CD4-positive, alpha-beta T cell (primary cell): ENCODE measurements at places on chromosomes 5 and 9.
A peak's percentile ranks its signal among the peaks of the same experiment; 100 is the strongest.

DNA sequence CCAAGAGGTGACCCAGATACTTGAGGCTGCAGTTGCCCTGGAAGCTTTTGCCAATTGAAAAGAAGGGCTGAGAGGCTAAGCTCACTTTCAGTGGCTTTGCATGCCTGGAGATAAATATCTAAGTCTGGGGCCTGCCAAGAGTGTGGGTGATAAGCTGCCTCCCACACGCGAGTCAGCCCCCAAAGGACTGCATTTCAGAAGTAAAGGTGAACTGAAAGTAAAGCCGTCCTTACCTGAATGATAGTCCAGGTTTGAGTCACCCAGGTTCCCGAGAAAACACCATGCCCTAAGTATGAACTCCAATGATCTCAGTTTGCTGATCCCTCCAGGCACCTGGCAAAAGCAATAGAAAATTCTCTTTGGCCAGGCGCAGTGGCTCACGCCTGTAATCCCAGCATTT is 22.5 kb upstream of the N4BP3 start:
- no peak for DNase-seq

DNA sequence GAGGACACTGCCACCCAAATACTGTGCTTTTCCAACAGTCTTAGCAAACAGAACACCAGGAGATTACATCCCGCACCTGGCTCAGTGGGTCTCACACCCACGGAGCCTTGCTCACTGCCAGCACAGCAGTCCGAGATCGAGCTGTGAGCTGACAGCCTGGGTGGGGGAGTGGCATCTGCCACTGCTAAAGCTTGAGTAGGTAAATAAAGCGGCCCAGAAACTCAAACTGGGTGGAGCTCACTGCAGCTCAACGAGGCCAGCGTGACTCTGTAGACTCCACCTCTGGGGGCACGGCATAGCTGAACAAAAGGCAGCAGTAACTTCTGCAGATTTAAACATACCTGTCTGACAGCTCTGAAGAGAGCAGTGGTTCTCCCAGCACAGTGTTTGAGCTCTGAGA is 28.8 kb downstream of the EPB41L4A start:
- no peak for DNase-seq

DNA sequence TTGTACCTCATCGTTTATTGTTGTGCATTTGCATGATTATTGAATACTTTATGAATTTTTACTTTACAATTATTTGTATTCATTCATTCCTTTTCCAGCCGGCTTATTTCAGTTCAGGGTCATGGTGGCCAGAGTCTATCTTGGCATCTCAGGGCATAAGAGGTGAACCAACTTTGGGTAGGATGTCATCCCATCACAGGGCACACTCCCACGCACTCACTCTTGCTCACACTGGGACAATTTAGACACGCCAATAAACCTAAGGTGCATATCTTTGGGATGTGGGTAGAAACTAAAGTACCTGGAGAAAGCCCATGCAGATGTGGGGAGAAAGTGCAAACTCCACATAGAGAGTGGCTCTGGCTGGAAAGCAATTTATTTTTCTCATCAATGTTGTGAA is 158.1 kb upstream of the MAST4 start:
- DNase-seq, result no peak

- DNase-seq, result no peak
Observed at GRCh38 chr5:171689853-171690417, 95.7 kb upstream of the SMIM23 start.

DNA sequence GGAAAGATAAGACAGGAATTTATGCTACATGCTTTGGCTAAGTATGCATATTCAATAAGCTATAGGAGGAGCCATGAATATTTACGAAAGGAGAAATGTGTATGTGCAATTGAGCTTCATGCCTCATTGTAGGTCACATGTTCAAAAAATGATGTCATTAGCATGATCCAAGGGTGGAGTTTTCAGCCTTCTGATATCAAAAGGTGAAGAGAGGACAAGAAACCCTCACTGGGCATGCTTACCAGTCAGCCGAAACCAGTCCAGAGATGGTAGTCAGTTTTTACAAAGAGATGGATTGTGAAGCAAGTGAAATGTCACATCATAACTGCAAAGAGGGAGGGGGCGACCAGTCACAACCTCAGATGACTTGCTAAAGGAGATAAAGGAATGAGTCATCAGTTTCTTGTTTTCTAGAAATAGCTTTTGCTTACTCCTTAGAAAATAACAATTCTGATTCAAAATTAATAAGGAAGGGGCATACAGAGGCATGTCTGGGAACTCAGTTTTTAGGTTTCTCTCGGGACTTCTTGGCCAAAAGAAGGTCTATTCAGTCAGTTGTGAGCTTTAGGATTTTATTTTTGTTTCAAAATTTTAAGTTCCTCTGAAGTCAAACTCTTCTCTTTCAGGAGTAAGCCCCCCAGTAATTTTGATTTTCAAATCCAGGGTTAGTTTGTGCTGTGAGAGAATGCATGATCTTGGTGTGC is 1067.8 kb upstream of the EDIL3 start:
- DNase-seq, result no peak

DNA sequence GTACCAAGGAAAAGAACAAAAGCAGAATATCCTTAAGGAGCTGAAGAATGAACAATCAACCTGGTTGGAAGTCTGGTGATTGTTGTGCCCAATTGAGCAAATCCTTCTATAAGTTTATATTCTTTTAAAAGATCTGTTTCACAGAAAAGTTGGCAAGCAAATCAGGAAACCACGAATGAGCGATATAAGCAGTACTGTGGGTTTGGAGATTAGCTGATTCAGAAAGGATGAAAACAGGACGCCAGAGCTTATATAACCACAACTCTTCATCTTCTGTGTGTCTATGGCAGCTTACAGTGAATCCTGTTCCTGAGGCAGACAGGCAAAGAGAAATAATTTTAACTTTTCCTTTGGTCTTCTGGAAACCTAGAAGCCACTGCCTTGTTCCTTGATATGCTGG is 61.7 kb downstream of the SLC38A9 start:
- peak; percentile 55 for DNase-seq

DNA sequence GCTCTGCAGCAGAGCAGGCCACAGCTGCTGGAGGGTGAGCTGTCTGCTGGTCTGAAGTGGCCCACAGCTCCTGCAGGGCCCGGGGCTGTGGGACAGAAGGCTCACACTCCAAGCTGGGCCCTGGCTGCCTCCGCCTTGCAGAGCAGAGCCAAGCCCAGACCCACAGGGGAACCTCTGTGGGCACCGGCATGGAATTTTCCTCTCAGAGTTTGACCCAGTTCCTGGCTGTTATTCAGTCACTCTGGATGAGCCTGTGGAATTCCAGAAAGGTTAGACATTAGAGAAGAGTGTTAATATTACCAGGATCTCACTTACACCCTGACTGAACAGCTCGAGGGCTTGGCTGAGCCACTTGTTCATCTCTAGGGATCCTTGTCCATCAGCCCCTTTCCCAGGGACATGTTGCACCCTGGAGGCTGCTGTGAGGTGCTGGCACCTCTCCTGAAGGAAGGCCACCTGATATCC is 17.5 kb downstream of the IL9 start:
- no peak for DNase-seq

DNA sequence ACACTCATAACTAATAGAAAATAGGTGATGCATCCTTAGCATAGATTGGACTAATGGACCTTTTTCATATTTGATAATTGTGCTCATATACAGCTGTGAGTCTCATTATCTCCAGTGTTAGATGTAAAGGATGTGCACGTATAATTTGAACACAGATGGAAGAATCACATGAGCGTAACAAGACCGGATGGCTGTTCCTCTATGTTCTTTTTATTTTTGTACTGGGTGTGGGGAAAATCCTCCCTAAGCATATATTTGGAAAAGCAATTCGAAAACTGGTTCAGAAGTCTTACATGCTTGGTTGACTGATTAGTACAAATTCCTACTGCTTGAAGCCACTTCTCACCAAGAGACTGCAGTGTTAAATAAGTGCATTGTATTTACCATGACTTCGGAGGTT is 230.2 kb downstream of the AOPEP start:
- DNase-seq, result no peak

DNA sequence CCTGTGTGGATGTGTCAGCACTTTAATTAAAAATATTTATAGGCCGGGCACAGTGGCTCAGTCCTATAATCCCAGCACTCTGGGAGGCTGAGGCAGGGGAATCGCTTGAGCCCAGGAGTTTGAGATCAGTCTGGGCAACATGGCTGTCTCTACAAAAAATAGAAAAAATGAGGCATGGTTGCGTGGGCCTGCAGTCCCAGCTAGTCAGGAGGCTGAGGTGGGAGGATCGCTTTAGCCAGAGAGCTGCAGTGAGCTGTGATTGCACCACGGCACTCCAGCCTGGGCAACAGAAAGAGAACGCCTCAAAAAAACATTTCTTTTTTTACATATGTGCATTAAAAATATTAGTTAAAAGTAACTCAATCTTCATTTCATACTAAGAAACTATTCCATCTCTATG is 6.2 kb downstream of the TBC1D9B start:
- DNase-seq, result no peak

GRCh38 chr5:180370861-180371641 is 17.9 kb upstream of the GFPT2 start:
- no peak for DNase-seq

GRCh38 chr5:106092455-106092854 is 1578.3 kb downstream of the EFNA5 start:
- no peak for DNase-seq

- DNase-seq, result no peak
Observed at GRCh38 chr5:180633283-180634177, 15.9 kb downstream of the FLT4 start.

- no peak for DNase-seq
Observed at GRCh38 chr9:121196389-121196788, 5.3 kb downstream of the RAB14 start.

- DNase-seq, result no peak
Observed at GRCh38 chr5:91182763-91183162, 200.4 kb downstream of the ARRDC3 start.

DNA sequence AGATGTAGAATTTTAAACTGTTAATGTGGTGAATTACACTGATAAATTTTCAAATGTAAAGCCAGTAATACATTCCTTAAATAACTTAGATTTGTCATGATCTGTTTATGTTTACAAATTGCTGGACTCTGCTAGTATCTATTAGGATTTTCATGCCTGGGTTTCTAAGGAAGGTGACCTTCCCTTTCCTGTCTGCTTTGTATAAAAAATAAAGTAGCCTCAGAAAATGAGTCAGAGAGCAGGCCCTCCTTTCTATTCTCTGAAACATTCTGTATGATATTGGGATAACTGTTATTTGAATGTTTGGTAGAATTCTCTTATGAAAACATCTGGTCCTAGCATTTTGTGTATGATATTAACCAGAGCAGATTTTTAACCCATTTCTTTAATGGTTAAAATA is 255.3 kb downstream of the SYK start:
- no peak for DNase-seq

- DNase-seq, result no peak
Observed at GRCh38 chr9:126127591-126127990, 199.0 kb upstream of the MVB12B start.

DNA sequence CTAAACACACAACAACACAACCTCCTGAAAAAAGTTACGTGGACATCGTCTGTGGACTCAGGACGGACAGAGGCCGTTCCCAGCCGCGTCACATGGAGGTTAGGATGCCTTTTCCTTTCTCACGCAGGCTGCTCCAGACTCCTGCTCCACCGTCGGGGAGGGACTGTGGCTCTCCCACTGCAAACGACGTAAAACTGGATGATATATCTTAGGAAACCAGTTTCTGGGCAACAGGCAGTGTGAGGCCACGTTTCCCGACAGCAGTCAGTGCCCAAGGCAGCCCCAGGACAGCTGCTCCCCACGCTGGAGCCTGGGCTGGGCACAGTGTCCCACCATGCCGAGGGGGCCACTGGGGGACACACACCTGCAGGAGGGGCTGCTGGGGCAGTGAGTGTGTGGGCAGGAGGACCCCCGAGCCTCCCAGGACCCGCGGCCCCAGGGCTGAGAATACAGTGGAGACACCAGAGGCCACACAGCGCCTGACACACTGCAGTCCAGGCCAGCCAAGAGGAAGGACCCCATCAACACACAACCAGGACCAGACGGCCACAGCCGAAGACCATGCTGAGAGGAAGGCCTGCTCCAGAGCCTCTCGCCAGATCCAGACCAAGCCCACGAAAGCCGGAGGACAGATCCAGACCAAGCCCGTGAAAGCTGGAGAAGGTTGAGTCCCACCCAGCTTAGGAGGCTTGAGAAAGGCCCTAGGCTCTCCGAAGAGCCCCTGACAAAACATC is 26.2 kb downstream of the EXD3 start:
- DNase-seq, result no peak

GRCh38 chr5:128681764-128682592 is 143.9 kb upstream of the FBN2 start:
- DNase-seq, result no peak

GRCh38 chr9:17318821-17319320 is 184.0 kb downstream of the CNTLN start:
- no peak for DNase-seq

DNA sequence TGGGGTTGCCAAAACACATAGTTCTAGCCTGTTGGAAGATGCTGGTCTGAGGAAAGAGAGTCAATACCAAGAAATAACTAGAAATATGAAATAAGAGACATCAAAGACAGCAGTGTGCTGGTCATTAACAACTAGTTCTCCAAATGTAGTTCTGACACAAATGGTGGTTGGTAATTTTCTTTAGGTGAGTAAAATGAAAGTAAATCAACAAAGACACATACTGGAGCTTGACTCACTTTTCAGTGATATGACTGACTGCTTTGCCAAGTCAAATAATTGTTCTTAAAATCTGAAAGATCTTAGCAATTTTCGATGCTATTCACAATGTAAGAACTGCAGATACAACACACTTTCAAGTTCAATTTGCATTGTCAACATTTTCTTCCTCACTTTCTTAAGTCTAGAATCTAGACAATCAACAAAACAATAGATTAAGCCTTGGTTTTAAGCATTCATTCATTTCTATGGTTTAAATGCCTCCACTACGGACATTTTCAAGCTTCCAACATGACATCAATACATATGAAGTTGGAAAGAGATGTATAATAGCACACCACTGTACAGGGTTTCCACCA is 166.8 kb upstream of the MAP3K1 start:
- DNase-seq, result no peak

DNA sequence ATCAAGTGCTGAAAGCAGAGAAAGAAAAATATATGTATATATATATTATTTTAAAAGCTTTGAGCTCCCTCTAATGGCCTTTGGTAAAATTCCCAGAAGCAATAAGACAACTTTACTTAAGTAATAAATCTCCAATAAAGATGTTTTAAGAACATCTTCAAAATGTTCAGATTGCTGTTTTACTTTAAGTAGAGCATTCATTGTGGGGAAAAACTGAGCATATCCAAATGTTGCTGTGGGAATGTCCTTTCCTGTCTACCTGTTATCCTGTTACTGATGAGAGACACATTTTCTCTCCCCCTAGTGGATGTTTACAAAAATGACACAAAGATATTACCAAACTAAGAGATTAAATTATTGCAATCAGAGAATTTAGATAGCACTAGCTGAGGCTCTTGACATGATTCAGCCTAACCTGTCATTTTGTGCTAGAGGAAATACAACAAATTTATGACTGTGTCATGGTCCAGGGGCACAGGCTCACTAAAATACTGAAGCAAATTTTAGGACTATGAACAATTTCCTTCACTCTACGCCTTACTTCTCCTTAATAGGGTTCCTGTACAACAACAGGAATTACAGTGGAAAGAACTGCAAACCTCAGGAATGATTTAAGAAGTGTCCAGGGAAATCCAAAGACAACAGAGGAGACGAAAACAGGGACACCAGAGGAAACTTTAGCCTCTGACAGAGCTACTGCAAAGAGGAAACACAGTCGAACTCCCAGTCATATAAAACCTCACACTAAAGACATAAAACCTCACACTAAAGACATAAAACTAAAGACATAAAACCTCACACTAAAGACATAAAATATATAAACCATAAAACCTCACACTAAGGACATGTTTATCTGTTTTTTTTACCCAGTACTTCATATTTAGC is 24.3 kb upstream of the PRRC1 start:
- DNase-seq, result no peak
